ENCODE measurements at places on chromosomes 1 and 21.

DNA sequence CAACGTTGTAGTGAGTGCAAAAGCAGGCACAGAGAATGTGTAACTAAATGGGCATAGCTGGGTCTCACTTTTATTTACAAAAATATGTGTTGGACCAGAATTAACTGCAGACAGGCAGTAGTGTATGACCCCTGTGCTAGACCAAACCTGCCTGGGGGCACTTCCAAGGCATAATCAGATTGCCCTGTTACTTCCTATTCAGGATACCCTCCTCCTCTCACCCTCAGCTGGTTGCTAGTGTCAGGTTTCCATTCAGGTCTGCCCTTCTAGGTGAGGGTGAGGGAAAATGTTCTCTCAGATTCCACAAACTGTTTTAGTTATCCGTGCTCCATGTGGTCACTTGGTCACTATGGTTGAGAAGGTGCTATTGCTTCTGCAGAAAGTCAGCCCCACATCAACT lies 387.3 kb downstream of the LMX1A start:
- no peak for DNase-seq

DNA sequence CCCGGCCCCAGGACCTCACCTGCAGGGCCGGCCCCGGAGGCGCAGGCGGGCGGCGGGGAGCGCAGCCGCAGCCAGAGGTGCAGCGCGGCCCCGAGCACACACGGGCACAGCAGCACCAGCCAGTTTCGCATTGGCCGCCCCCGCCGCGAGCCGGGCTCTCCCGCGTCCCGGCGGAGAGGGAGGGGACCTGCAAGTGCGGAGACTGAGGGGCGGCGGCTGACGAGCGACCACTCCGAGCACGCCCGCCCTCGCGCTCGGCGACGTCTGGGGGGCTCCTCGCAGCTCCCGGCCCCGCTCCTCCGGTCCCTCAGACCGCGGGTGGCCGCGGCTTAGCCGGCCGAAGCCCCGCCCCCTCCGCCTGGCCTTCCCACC lies at the start of gene B3GALNT2:
B3GALNT2 (minus strand) TSS at position 331 of the 372 bp plus-strand sequence; CDS start at position 131, 200 bp downstream.
- DNase-seq, result no peak

GRCh38 chr21:26461500-26461899 lies 111.6 kb downstream of the CYYR1 start:
- no peak for DNase-seq

- DNase-seq, result no peak
These were observed 29.9 kb downstream of the AHCTF1 start for GRCh38 chr1:246901874-246902273.

GRCh38 chr1:8323706-8324105 lies 5.8 kb downstream of the SLC45A1 start:
- no peak for DNase-seq

Measured in CD4-positive, alpha-beta T cell treated with Interleukin-17A for 1 hour (primary cell).